ENCODE measurements at places on chromosomes 2 and 18. TPM values are rescaled to one million over a fixed set of nuclear protein-coding genes. Genes with fewer than 3 reads are reported as not detected.

DNA sequence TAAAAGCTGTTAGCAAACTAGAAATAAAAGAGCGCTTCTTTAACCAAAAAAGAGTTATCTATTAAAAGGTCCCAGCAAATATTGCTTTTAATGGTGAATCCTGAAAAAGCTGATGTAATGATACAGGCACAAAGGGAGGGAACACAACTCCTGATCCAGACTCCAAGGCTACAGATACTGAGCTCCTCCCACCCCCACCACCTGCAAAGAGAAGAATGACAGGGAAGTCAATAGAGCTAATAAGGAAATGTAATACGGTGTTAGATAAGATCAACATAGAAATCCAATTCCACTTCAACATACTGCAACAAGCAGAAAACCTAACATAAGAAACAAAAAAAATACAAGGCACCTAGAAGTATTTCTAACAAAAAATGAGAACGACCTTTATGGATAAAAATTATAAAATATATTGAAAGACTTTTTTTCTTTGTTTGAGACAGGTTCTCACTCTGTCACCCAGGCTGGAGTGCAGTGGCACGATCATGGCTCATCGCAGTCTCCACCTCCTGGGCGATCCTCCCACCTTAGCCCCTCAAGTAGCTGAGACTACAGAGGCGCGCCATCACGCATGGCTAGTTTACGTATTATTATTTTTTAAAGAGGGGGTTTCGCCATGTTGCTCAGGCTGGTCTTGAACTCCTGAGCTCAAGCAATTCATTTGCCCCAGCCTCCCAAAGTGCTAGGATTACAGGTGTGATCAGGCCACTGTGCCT is 192.2 kb downstream of the HDAC4 start:
- H3K27ac ChIP-seq: no peak overlapping the region
- no peak overlapping the region for H3K4me3 ChIP-seq
- H3K27me3 ChIP-seq: no peaks in the 10 kb centered on the region
- H3K36me3 ChIP-seq: peaks cover 8% of the 10 kb centered on the region

GRCh38 chr2:9708683-9709538 is 78.1 kb upstream of the YWHAQ start:
- H3K4me1 ChIP-seq: peaks cover 51% of the 10 kb centered on the region
- H3K27ac ChIP-seq: peak overlapping the region; percentile 91
- DNase-seq: no peak
- H3K27me3 ChIP-seq: no peaks in the 10 kb centered on the region
- peak overlapping the region; percentile 17 for H3K4me3 ChIP-seq

DNA sequence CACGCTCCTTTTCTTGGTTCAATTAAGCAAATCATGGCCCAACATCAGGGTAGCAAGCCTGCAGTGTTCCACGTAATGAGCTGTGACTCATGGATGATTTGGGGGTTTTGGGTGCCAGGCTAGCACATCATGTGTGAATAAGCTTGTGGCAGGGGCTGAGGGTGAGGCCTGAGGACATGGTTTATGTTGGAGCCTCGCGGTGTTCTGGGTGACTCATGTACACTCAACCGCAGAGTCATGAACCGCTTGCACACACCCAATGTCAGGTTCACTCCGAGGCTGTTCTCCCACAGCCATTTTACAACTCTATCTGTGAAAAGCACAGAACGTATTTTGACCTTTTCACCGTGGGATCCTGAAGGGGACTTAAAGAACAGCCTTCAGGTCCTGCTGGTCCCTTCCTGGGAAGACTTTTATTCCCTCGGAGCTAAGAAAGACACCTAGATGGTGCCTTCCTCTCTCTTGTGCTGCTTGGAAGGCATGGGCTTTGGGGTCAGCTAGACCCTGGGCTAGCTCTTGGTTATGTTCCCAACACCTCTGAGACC is 139.9 kb upstream of the ZEB2 start:
- no peaks in the 10 kb centered on the region for H3K36me3 ChIP-seq
- no peaks in the 10 kb centered on the region for H3K4me1 ChIP-seq
- no peak overlapping the region for H3K4me3 ChIP-seq

GRCh38 chr2:206856513-206856912 is 82.8 kb upstream of the CPO start:
- no peak for DNase-seq
- H3K4me3 ChIP-seq: no peak overlapping the region
- no peaks in the 10 kb centered on the region for H3K27me3 ChIP-seq
- H3K27ac ChIP-seq: no peak overlapping the region

- DNase-seq: peak; percentile 89
- H3K27me3 ChIP-seq: peaks cover 12% of the 10 kb centered on the region
- peak overlapping the region; percentile 97 for H3K27ac ChIP-seq
- H3K36me3 ChIP-seq: peaks cover 19% of the 10 kb centered on the region
Observed at GRCh38 chr2:86623043-86623493, 597 bp downstream of the RNF103 start.

DNA sequence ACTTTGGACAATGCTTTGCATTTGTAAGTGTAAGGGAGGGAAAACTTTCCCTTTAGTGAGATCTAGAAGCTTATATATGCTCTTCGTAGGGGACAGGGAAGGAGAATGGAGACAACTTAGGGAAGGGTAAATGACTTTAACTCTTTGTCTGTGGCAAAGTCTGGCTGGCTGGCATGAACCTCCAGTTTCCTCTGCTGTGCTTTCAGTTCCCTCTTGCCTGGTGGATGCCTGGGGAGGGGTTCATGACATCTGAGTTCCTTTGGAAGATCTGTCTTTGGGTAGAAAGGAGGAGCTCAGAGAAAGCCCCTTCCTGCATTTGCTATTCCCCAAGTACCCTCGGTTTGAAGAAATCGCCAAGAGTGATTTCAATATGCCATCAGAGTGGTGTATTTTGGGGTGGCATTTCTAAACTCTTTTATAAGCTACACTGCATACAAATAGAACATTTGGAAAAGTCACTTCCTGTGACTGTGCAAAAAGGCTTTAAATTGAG is 143.6 kb downstream of the VAPA start:
- peaks cover 7% of the 10 kb centered on the region for H3K4me1 ChIP-seq
- H3K27me3 ChIP-seq: peaks cover 10% of the 10 kb centered on the region
- H3K36me3 ChIP-seq: no peaks in the 10 kb centered on the region
- H3K27ac ChIP-seq: no peak overlapping the region

DNA sequence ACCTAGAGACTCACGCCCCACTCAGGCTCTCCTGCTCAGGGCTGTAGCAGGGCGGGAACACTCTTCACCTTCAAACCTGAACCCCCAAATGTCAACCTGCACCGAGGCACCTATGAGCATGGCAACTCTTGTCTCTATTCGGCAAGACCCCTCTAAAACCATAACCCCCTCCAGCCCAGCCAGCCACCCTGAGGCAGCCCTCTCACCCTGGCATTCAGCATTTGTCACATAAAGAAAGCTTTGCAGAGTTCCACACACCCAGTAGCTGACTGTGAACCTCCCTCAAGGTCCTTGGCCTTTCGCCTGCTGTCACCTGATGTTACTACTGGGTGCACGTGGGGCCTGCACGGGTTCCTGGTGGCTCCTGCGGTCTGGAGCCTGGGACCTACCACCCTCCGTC is 97.2 kb upstream of the ALKAL2 start:
- H3K27ac ChIP-seq: no peak overlapping the region
- H3K27me3 ChIP-seq: peaks cover 3% of the 10 kb centered on the region
- no peaks in the 10 kb centered on the region for H3K36me3 ChIP-seq
- H3K4me3 ChIP-seq: no peak overlapping the region
- DNase-seq: no peak
- H3K4me1 ChIP-seq: no peaks in the 10 kb centered on the region

- no peaks in the 10 kb centered on the region for H3K36me3 ChIP-seq
- H3K27me3 ChIP-seq: no peaks in the 10 kb centered on the region
- H3K4me1 ChIP-seq: no peaks in the 10 kb centered on the region
- DNase-seq: no peak
Observed at GRCh38 chr2:83594241-83595120, 864.6 kb downstream of the SUCLG1 start.

DNA sequence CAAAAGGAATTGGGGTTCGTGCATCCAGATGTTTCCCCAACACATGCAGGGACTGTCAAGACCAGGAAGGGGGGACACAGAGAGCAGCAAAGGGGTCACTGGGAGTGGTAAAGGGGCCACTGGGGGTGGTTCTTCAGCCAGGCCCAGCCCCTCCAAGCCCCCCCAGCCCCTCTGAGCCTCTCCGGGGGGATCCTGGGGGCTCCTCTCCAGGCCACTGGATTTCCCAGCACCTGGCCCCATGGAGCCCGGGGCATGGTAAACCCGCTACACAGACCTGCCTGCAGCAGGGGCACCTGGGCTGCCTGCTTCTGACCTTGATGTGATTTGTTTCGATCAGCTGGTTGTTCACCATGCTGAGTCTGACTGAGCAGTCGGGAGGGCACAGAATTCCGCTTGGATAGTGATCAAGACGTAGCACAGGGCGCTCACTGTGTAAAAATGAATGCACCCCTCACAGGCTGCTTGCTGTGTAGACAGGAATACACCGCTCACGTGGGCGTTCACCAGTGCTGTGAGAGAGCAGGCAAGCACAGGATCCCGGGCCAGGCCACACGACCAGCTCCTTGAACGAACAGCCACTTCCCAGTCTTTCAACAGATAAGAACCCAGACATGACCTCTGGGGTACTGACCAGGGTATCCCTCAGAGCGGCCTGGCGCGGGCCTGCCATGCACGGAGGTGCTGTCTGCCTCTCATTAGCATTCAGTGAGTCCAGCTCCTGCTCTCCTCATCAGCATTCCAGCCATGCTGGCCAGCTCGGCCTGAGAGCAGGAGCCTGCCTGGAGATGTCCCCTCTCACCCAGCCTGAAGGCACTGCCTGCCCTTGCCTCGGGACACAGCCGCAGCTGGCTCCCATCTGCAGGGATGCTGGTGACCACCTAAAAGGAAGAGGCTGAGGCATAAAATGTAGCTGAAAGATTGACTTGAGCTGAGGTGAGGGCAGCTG is 73.3 kb upstream of the OTOS start:
- no peak overlapping the region for H3K4me3 ChIP-seq
- no peak overlapping the region for H3K27ac ChIP-seq
- no peaks in the 10 kb centered on the region for H3K27me3 ChIP-seq
- H3K4me1 ChIP-seq: no peaks in the 10 kb centered on the region

- DNase-seq: no peak
- H3K36me3 ChIP-seq: peaks cover 6% of the 10 kb centered on the region
- H3K27me3 ChIP-seq: no peaks in the 10 kb centered on the region
- H3K4me1 ChIP-seq: peaks cover 7% of the 10 kb centered on the region
- H3K4me3 ChIP-seq: no peak overlapping the region
Observed at GRCh38 chr2:113851640-113852039, 38.2 kb upstream of the ACTR3 start.

GRCh38 chr2:203743441-203743981 is 37.1 kb downstream of the CD28 start:
- peaks cover 68% of the 10 kb centered on the region for H3K4me1 ChIP-seq
- H3K36me3 ChIP-seq: peaks cover 73% of the 10 kb centered on the region
- no peak for DNase-seq
- H3K4me3 ChIP-seq: no peak overlapping the region

- H3K4me1 ChIP-seq: no peaks in the 10 kb centered on the region
- no peak overlapping the region for H3K4me3 ChIP-seq
Observed at GRCh38 chr18:44093253-44093652, 587.4 kb upstream of the SETBP1 start.

GRCh38 chr2:144671695-144672455 is 152.0 kb upstream of the ZEB2 start:
- DNase-seq: no peak
- no peaks in the 10 kb centered on the region for H3K36me3 ChIP-seq
- no peak overlapping the region for H3K27ac ChIP-seq
- peaks cover 2% of the 10 kb centered on the region for H3K27me3 ChIP-seq
- no peak overlapping the region for H3K4me3 ChIP-seq

- no peak overlapping the region for H3K4me3 ChIP-seq
- H3K36me3 ChIP-seq: no peaks in the 10 kb centered on the region
Observed at GRCh38 chr18:48521723-48522122, 17.1 kb upstream of the CTIF start.

- H3K4me3 ChIP-seq: no peak overlapping the region
- no peak for DNase-seq
- H3K36me3 ChIP-seq: no peaks in the 10 kb centered on the region
- peaks cover 16% of the 10 kb centered on the region for H3K4me1 ChIP-seq
- no peak overlapping the region for H3K27ac ChIP-seq
- H3K27me3 ChIP-seq: no peaks in the 10 kb centered on the region
Observed at GRCh38 chr2:156459720-156460119, 23.5 kb downstream of the GPD2 start.

DNA sequence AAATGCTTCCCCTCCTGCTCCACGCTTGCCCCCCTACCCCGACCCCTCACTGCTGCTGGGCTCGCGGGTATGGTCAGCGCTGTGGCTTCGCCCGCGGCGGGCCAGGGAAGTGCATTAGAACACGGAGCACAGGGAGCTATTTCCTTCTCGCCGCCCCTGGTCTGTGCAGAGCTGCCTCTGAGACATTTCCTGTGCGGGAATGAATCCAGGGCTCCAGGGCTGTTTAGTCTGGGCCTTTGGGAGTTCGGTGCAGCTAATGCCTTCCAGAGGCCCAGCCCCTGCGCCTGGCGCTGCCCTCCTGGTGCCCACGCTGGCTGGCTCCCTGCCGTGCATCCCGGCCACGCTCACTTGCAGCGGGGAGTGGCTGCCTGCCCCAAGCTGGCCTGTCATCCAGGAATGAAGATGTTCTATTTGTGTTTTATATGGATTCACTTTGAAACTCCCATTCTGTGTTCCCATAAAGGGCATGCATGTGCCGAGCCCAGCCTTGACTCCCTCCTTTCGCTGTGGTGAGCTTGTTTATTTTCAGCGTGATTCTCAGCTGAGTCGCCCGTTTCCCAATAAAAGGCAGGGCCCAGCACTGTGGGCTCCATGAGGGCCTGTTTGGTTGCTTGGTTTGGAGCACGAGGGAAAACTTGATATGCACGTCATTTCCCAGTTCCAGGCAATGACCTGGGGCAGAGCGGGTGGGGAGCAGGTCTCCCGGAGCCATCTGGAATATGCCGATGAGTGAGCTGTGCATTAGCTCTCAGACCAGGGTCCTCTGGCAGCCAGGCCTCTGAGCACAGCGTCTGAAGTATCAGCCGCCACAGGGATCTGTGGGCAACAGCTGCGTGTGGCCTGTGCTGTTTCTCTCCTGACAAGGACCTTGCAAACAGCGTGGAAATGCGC is 42.7 kb downstream of the SH3RF3 start:
- H3K4me1 ChIP-seq: peaks cover 8% of the 10 kb centered on the region
- H3K27ac ChIP-seq: no peak overlapping the region
- no peaks in the 10 kb centered on the region for H3K36me3 ChIP-seq
- no peak overlapping the region for H3K4me3 ChIP-seq
- H3K27me3 ChIP-seq: peaks cover 14% of the 10 kb centered on the region
- DNase-seq: no peak

The NGEF gene
- total RNA-seq: 1.2 TPM

The SLC16A14 gene
- 4.0 TPM for total RNA-seq

The SLC14A1 gene
- total RNA-seq: 0.86 TPM

The GAREM1 gene
- total RNA-seq: not detected

The GPR39 gene
- not detected for total RNA-seq

The REG3G gene
- total RNA-seq: not detected

The STARD7 gene
- 212 TPM for total RNA-seq

The RAX gene
- total RNA-seq: not detected

The DCDC2C gene
- not detected for total RNA-seq

The DNER gene
- total RNA-seq: not detected

The NPHP1 gene
- total RNA-seq: 0.21 TPM

The ACVR1C gene
- total RNA-seq: 0.98 TPM

The RESP18 gene
- total RNA-seq: not detected

The SLC5A7 gene
- total RNA-seq: not detected

The MAB21L4 gene
- not detected for total RNA-seq
